ENCODE measurements at places on chromosomes 1 and 21. TPM values are rescaled to one million over a fixed set of nuclear protein-coding genes. Genes with fewer than 3 reads are reported as not detected.

Gene FCGR2B
- not detected for polyA plus RNA-seq

Gene KRTAP11-1
- not detected for polyA plus RNA-seq

Gene ETNK2
- polyA plus RNA-seq: 18.9 TPM

Gene CFHR1
- polyA plus RNA-seq: not detected

Gene CR1L
- not detected for polyA plus RNA-seq

DNA sequence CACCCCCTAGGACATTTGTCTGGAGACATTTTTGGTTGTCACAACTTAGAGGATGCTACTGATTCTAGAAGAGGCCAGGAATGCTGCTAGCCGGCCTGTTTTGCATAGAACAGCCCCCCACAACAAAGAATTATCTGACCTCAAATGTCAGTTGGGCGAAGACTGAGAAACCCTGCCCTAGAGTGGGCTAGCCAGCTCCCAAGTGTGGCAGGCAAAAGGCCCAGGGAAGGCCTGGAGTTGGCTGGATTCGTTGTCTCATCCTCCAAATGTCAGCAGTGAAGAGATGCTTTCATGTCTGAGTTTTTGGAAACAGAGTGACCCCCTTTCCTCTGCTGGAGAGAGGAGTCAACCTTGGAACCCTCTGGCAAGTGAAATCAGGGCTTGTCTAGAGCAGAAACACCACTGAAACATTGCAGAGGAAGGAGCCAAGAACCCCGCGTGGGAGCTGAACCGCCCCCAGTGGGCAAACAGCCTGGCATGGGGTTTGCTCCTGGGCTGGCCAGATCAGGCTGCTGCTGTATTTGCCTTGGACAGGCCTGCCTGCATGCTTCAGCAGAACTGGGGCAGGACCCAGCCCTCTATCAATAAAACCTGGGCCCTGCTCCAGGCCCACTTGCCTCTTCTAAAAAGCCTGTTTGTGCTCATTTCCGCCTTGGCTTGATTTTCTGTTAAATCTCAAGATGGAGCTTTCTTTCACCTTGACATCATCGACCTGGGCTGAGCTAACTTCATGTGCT is 32.9 kb downstream of the RASSF5 start:
- DNase-seq: no peak

DNA sequence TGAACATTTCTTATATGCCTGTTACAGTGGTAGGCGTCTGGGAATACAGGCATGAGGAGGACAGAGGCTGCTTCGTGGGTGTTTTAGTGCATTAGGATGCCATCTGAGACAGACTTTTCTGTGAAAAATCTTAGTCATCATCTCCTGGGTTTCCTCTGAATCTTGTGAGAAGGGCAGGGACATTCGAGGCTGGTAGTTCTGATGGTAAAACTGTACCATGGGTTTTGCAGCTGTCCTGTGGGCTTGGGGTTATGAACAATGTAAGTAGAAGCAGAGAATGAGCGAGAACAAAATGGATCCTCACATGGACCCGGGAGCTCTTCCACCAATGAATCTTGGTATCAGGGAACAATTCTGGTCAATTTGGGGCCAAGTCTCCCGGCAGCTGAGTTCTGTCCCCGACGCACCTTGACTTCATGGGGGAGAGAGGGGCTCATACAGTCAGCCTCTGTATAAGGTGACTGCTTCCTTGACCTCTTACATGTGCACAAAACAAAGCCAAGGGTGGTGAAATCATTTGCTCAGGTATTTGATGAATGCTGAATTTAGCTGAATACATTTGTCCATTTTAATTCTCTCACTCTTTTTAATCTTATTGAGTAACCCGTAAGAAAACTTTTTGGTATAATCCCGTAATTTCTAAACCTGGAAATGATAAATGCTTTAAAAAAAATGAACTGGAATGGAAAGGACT is 63.6 kb upstream of the ERRFI1 start:
- DNase-seq: peak; percentile 66

- no peak for DNase-seq
Measured at GRCh38 chr1:38239258-38239835, 192.8 kb upstream of the POU3F1 start.

GRCh38 chr21:40129809-40130208 is 262.6 kb downstream of the PCP4 start:
- DNase-seq: no peak

DNA sequence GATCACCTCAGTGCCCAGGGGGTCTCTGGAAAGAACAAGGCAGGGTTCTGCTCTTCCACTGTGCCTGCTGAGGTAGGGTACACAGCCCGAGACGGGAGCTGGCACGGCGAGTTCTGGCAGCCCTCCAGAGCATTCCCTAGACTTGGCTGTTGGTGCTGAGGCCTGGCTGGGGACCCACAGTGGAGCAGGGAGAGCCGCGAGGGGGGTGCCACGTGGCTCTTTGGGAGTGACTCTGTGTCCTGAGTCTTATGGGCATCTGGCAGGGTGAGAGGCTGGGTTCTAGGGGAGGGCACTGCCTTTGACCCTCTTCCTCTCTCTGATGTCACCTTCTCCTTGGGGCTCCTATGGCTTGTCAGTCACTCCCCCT is 336.4 kb downstream of the CAMTA1 start:
- DNase-seq: no peak

GRCh38 chr1:10614377-10615225 is 139.9 kb downstream of the PEX14 start:
- DNase-seq: no peak

DNA sequence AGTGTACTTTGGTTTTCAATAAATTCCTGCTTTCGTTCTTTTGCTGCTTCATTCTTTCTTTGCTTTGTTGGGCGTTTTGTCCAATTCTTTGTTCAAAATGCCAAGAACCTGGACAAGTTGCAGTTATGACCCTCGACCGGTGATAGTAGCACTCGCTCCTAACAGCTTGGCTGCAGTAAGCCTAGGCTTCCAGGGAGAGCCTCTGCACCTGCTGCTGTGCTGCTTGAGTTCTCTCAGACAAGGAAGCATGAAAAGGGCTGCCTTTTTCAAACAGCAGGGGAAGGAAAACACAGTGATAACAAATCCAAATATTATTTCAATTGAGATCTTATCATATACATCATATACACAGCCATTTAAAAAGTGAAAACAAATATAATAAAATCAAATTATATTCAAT is 12.8 kb upstream of the RIPK4 start:
- no peak for DNase-seq

GRCh38 chr1:220789532-220790147 is 2.9 kb downstream of the MTARC1 start:
- no peak for DNase-seq

- DNase-seq: no peak
Measured at GRCh38 chr1:158989424-158989823, 20.3 kb upstream of the IFI16 start.

GRCh38 chr1:29944253-29944905 is 708.1 kb downstream of the PTPRU start:
- no peak for DNase-seq

DNA sequence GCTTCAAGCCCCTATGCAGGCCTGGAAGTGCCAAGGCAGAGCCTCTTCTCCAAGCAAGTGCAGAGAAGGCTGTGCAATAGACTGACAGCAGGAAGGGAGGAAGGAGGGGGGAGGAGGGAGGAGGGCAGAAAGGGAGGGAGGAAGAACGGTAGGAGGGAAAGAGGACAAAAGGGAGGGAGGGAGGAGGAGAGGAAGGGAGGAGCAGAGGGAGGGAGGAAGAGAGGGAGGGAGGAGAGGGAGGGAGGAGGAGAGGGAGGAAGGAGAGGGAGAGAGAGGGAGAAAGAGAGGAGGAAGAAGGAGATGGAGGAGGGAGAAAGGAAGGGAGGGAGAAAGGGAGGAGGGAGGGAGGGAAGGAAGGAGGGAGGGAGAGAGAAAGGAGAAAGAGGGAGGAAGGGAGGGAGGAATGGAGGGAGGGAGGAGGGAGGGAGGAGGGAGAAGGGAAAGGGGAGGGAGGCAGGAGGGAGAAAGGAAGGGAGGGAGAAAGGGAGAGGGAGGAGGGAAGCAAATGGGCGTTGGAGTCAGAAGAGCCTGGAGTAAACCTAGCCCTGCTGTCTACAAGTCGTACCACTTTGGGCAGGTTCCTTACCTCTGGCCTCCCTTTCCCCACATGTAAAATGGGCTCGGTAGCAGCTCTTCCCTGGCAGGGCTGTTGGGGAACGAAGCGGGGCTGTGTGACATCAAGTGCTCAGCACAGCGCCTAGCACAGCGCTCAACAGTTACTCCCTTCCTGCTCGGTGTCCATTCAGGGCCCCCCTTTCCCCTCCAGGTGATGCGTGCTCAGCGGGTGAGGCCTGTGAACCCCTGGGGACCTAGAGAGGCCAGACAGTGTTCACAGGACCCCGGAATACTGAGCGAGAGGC is 244.6 kb downstream of the NPHP4 start:
- DNase-seq: no peak

- no peak for DNase-seq
Measured at GRCh38 chr1:44405798-44406736, 1.0 kb downstream of the RNF220 start.

DNA sequence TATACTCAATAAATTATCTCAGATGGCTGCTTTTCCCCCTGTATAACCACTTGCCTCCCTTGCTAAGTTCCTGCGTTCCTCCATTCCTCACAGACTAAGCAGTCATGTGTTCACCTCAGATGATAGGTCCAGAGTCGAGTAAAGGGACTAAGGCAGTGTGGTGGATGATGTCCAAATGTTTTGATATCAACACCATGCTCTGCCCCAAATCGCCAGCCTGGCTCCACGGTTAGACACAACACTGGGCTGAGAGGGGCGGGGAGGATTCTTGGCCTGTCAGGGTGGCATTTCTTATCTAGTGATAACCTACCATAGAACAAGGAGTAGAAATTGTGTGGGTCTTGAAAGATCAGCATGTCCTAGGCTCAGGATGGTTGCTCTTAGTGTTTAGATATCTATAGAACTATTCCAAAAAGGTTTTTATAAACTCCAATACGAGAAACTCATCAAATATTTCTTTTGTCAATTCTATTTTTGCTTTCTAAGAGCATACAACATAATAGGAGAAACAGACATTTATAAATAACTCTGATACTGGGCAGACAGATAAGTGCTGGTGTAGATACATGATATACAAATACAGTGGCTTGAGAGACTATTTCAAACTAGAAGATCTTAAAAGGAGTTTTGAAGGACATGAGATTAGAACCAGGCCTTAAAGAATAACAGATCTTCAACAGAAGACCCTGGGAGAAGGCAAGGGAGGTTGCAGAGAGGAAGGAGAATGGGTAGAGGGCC is 21.5 kb downstream of the GJA5 start:
- DNase-seq: no peak

DNA sequence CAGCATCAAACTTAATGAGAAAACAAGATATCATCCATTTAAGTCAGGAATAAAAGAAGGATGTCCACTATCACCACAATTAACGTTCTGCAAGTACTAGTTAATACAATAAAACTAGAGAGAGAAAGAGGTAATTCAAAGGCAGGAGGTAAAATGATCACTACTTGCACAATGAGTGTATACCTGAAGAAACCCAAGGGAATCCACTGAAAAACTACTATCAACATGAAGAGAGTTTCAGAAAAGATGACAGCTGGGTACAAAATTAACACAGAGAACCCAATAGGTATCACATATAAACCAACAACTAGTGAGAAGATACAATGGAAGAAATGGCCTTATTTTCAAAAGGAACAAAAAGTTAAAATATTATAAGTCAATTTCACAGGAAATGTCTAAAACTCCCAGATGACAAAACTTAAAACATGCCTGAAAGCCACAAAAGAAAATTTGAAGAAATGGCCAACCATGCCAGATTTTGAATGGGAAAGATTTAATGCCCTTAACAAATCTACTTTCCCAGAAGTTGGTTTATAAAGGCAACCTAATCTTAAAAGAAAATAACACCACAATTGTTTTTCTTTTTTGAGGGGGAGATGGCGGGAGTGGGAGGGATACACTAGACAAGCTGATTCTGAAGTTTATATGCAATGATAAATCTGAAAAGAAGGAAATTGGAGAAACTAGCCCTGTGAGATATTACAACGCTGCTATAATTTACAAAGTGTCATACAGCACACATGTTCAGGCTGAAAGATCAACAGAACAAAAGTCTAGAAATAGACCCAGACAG is 17.8 kb downstream of the VPS26C start:
- no peak for DNase-seq

- no peak for DNase-seq
Measured at GRCh38 chr21:34083357-34083756, 10.0 kb downstream of the MRPS6 start.

GRCh38 chr1:185350027-185350442 is 33.0 kb upstream of the IVNS1ABP start:
- DNase-seq: no peak

- DNase-seq: no peak
Measured at GRCh38 chr1:84385347-84385746, 12.9 kb upstream of the DNASE2B start.

DNA sequence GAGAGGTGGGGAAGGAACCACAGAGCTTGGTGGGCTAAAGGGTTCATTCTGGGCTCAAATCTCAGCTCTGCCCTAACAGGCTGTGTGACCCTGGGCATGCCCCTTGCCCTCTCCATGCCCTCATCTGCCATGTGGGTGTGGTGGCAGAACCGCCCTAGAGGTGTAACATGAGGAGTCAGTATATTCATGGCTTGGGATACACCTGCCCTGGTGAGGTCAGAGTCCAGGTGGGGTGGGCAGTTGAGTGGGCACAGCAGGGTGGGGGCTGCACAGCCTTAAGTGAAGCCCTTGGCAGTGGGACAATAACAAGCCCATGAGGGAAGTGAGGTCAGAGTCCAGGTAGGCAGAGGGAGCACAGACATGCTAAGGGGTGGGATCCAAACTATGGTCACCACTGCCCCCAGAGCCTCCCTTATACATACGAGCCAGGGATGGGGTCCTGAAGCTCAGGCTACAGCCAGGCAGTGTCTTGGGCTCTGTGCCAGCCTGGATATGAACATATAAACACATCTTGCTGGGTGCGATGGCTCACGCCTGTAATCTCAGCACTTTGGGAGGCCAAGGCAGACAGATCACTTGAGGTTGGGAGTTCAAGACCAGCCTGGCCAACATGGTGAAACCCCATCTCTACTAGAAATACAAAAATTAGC is 59.0 kb upstream of the EFHD2 start:
- no peak for DNase-seq

GRCh38 chr1:22641906-22642636 is 1.4 kb upstream of the C1QC start:
- peak; percentile 27 for DNase-seq

- no peak for DNase-seq
Measured at GRCh38 chr1:219500327-219500897, 112.5 kb downstream of the ZC3H11B start.

DNA sequence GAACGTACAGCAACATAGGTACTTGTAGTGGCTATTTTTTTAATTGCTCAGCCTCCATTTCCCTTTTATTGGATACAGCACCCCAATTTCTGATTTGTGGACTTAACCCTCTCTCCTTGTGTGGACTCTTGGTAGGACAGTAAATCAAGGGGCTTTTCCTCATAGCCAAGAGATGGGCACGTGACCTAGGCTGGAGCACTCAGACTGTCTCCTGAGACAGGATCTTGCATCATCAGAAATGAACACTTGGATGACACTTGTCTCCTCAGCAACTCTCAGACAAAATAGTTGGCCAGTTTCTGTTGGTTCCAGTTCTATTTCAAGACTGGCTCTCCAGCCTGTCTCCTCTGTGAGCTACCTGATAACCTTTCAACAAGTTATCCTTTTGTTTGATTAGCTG is 112.9 kb upstream of the ZNF678 start:
- DNase-seq: no peak

All from IMR-90 (cell line).